ENCODE measurements at places on chromosomes 11 and 22.

DNA sequence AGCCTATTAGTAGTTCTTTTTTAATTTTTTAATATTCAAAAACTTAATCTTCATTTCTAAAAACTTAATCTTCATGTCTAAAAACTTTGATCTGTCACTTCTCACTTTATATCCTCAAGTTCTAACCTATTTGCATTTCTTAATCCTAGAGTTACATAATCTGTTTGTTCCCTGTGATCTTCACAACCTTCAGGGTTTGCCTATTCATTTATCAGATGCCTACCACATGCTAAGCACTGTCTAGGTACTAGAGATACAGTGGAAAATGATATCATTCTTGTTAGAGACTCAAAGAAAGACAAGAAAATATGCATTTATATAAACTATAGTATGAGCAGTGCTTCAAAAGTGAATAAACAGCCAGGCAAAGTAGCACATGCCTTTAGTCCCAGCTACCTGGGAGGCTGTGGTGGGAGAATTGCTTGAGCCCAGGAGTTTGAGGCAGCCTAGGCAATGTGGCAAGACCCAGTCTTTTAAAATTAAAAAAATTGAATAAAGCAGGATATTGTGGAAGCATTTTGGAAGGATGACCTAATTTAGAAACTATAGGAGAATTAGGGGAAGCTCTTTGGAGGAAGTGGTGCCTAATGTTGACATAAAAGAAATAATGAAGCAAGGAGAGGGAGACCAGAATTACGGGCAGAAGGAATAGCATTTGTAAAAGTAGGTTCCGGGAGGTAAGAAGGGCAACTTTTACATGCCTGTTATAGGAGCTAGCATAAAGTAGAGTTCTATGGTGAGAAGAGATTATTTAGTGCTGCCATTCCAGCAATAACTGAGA lies 54.4 kb upstream of the GRK2 start:
- DNase-seq = no peak

DNA sequence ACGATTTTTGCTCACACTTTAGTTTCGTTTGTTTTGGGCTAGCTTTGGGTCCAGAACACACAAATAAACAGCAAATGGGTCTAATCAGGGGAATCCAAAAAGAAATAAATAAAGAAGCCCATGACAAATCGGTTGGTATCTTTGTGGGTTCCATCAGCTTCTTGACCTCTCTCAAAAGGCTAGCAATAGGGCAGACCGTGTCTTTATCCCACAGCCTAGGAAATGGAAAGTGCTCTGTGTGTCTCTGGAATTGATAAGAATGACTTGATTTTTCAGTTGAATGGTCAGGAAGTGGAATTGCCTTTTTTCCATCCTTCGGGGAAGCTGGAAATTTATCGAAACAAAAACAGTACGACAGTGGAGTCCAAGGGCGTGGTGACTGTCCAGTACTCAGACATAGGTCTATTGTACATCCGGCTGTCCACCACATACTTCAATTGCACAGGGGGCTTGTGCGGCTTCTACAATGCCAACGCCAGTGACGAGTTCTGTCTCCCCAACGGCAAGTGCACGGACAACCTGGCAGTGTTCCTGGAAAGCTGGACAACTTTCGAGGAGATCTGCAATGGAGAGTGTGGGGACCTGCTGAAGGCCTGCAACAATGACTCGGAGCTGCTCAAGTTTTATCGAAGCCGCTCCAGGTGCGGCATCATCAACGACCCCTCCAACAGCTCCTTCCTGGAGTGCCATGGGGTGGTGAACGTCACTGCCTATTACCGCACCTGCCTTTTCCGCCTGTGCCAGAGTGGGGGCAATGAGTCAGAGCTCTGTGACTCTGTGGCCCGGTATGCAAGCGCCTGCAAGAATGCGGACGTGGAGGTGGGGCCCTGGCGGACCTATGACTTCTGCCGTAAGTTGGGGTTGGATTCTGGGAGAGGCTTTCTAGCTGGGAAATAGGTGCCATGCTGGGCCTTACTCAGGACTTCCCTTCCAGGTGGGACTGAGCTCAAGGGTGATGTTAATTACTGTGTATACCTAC lies 28.6 kb downstream of the TECTA start:
- no peak for DNase-seq

DNA sequence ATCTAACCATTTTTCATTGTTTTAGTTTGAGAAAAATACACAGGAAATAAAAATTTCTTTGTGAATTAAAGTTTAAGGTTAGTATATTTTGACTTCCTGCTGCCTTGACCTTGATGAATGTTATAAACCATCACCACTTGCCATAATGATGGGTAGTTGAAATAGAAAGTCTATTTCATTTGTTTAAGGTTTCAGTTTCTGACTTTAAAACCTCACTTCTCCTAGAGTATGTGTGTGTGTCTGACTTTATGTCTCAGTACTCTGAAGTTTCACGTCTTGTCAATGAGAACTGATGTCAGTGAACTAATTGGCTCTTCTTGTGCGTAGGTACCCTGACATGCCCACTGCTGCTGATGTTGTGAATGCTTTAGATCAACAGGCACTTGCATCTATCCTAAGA lies 188.2 kb downstream of the METTL15 start:
- DNase-seq = no peak

DNA sequence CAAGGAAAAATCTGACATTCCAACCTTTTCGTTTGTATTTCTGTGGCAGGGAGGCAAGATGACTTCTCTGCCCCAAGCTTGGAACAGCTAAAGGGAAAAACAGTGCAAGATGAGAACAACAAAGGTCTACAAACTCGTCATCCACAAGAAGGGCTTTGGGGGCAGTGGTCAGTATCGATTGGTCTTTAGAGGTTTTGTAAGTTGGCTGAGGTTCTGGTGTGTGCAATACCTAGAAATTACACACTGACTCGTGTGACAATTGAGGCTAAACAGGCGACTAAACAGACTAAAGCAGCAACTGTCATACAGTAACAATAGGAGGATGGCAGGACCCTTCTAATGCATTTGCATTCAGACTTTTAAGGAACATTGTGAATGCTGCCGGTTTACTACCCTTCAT lies 994 bp downstream of the DEPDC5 start:
- DNase-seq = no peak

GRCh38 chr11:130347261-130347660 lies 32.5 kb upstream of the ZBTB44 start:
- DNase-seq = no peak

DNA sequence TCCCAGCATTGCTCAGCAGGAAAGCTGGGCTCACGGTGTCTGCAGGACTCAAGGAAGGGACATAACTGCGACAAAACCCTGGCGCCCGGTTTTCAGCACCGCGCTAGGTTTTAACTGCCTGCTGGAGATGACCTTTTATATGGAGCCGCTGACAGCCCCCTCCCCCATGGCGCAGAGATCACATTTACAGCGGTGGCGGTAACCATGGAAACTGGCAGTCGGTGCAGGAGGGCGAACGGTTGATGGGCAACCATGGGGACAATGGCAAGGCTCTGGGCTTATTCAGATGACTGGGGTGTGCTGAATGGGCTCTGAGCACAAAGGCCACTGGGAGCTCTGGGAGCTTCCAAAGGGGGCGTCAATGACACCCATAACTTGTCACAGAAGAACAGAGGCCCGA lies 37.2 kb downstream of the CELSR1 start:
- DNase-seq = no peak

GRCh38 chr11:65206441-65206841 lies 24.7 kb downstream of the CAPN1 start:
- DNase-seq = no peak

DNA sequence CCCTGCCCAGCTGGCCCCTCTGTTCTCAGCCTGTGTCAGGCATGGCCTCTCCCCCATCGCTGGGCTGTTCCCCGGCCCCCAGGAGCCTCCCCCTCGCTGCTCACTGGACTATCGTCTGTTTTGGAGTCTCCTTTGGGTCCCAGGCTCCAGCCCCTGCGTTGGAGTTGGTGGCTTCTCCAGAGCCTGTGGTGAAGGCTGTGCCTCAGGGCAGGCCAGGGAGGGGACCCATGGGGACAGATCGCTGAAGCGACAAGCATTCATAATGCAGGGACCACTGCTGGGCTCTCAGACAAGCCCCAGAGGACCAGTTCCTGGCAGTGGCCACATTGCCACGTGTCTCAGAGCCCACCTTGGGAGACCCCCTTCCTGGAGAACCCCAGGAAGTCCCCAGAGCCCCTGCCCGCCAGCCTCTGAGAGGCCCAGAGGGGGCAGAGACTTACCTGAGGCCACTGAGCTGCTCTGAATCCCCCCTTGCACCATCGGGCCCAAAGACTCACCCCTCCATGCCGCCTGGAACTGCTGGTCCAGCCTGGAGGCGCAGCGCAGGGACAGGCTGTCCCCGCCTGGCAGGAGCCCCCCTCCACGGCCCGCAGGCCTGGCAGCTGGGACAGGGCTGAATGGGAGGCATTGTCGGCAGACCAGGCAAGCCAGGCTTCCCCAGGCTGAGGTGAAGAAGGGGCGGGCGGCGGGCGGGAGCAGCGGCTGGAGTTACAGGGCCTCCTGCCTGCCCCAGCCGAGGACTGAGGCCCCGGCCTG lies at the start of gene CHADL:
Gene CHADL (minus strand): TSS at position 555 of the 756 bp plus-strand sequence. CDS start 50 bp downstream, at position 505.
- no peak for DNase-seq

GRCh38 chr22:40009951-40010671 lies 15.4 kb downstream of the FAM83F start:
- DNase-seq = no peak

DNA sequence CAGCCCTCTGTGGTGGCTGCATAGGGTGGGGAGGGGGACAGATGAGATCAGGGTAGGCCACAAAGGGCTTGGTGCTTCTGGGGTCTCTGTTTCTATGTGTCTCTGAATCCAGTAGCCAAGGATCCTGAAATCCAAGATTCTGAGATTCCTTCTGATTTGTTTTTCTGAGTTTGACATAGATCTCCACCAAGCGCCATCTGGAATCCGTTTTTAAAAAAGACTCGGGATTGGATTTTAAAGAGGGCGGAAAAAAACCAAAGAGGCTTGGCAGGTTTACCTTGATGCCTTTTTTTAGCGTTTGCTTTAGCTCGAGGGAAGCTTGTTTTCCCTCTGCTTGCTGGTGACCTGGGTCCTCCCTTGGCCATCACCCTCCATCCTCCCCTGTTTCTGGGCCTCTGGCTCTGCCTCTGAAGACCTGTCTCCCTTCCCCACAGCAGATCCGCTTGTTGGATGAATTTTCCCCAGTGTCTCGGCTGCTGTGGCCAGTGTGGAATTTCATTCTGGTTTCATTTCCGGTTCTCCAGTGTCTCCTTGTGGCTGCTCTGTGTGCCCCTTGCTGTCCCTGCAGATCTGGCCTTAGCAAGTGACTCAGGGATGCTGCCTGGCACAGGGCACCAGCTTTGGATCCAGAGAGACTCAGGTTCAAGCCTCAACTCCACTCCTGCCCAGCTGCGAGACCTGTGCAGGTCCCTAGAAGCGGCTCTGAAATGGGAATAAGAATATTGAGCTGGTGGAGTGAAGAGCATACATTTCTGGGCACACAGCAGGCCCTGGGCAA lies 15.1 kb downstream of the SYNGR1 start:
- no peak for DNase-seq

- DNase-seq = no peak
Measured at GRCh38 chr22:26041931-26042330, 127.3 kb upstream of the SEZ6L start.

GRCh38 chr11:126140926-126141280 lies 70.5 kb downstream of the RPUSD4 start:
- no peak for DNase-seq

DNA sequence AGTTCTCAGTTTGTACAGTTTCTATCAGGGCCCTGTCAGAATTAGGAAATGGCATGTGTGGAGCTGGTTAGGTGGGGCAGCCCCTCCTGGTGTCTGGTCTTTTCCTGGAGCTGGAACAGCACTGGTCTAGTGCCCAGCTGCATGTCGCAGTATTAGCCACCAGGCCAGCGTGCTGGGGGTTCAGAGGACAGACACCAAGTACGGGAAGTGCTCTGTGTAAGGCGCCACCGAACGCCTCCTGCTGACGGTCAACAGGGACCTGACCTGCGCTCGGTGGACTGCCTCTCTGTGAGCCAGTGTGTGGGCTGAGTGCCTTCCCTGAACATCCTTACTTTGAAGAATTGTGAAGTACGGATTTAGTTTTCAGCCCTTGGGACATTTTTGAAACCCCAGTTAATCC lies 33.9 kb downstream of the AP2A2 start:
- DNase-seq = no peak

GRCh38 chr11:71349627-71350026 lies 97.2 kb upstream of the SHANK2 start:
- DNase-seq = no peak

DNA sequence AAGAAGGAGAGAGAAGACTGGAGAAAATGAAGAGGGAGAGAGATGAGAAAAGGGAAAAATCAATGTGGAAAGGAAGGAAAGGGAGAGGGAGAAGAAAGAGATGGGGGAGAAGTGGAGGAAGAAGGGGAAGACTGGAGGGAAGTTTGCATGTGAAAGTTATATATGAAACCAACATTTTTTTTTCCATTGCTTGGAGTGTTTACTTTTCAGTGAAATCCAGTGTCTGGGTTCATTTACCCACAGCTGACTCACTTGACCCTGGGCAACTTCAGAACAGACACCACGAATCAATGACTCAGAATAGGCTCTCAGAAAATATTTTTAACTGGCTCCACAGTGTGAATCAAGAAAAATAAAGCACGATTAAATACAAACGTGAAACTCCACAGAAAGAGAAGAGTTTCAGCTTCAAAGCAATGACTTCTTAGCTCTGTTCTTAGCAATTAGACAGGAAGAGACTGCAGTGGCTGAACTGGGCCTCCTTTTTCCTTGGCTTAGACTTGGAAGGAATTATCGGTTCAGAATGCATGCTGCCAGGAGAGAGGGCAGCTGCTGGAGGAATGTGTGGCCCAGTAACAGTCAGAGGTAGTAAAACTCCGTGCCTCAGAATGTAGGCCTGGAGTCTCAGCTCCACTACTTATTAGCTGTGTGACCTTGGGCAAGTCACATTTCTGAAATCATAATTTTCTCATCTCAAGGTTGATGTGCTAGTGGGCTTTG lies 237.5 kb downstream of the MIAT start:
- peak; percentile 60 for DNase-seq

- no peak for DNase-seq
Measured at GRCh38 chr22:30305906-30306626, 16.8 kb upstream of the CASTOR1 start.

GRCh38 chr11:11125618-11126017 lies 227.4 kb downstream of the CSNK2A3 start:
- DNase-seq = no peak

Measured in epithelial cell of prostate (primary cell).